NCI-H1417 treated with DMSO at 0.1 percent for 48 hours (cell line): ENCODE measurements at places on chromosomes 6 and 20.

- no peak for DNase-seq
These were observed 13.4 kb downstream of the RSPO3 start for GRCh38 chr6:127131772-127132376.

DNA sequence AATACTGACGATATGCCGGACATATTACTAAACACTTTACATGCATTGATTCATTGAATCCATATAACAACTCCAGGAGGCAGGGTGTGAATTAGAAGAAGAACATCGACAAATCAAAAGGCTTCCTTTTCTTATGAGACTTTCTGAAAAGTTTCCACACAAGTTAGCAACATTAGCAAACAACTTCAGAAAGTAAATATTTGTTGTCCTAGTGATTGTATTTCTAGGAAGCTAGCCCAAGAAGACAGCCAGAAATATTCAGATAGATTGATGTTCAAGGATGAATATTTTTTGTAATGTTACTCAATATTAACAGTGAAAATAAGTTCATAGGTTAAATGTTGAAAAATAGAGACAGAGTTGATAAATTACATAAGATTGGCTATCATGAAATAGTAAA lies 120.6 kb downstream of the GFRAL start:
- no peak for DNase-seq

GRCh38 chr6:135627092-135627715 lies 129.7 kb upstream of the AHI1 start:
- DNase-seq: no peak

- no peak for DNase-seq
These were observed 81.0 kb upstream of the FLRT3 start for GRCh38 chr20:14418376-14418775.

GRCh38 chr20:50595433-50595895 lies 85.3 kb downstream of the PTPN1 start:
- DNase-seq: no peak

DNA sequence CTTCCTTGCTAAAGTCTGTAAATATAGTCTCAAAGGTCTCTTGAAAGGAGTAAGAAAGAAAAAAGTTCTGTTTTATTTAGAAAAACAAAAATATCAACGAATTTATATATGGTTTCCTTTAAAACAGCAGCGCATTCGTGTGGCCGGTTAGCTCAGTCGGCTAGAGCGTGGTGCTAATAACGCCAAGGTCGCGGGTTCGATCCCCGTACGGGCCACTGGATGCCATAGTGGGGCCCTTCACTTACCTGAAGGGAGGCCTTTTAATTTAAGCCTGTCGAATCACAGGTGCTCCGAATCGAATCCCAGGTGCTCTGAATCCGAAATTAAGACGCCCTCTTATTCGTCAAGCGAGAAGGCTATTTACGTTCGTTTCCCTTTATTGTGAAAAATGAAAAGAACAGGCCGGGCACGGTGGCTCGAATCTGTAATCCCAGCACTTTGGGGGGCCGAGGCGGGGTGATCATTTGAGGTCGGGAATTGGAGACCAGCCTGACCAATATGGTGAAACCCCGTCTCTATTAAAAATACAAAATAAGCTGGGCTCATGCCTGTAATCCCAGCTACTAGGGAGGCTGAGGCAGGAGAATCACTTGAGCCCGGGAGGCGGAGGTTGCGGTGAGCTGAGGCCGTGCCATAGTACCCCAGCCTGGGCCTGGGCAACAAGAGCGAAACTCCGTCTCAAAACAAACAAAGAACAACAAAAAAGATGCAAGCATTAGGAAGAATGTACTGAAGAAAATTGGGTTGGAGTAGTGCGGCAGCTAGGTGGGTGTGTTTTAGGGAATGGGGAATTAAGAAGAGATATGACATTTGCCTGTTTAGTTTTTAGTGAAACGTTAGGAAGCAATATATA lies 195.8 kb upstream of the ZNF184 start:
- DNase-seq: no peak

- no peak for DNase-seq
These were observed 117.5 kb downstream of the KCNQ5 start for GRCh38 chr6:72739368-72739779.
